ENCODE measurements at places on chromosomes 5 and 9.

GRCh38 chr9:126939821-126940221 lies 25.2 kb downstream of the RALGPS1 start:
- DNase-seq = no peak

DNA sequence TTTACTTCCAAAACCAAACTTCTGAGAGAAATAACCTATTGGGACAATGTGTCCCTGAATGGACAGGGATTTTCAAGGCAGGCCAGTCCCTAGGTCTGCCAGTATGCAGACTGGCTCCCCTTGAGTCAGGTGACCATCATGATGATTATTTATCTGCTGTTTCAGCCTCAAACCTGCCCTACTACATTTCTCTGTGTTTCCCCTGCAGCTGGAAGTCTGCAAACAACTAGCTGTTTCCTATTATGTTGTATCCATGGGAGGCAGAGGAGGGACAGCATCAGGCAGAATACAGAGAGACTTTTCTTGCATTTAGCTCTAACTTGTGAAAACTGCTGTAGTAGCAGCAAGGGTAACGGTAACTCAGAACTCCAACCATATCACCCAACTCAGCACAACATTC lies 36.2 kb upstream of the IFNK start:
- no peak for DNase-seq

DNA sequence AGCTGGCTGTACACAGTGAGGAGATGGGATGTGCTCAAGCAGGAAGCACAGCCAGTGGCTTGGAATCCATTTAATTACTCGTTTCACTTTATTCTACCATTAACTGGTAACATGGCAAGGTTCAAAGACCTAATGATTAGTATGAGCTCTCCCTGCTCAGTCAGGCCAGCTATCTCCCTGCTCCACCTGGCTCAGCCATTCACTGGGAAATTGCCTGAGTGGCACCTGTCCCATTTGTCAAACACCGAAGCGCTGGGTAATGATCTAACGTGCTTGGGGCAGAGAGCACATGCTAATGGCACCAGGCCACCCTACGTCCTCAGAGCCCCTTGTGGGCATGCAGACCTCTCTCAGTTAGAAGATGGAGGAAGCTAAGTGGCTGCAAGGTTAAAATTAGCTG lies 162.2 kb downstream of the TTLL11 start:
- no peak for DNase-seq

GRCh38 chr5:155088811-155089210 lies 75.3 kb downstream of the KIF4B start:
- no peak for DNase-seq

- no peak for DNase-seq
These were observed 24.8 kb upstream of the TERT start for GRCh38 chr5:1319436-1320256.

GRCh38 chr9:105280691-105281090 lies 36.2 kb downstream of the SLC44A1 start:
- DNase-seq = peak; percentile 95

GRCh38 chr5:123012321-123012720 lies 24.2 kb downstream of the PPIC start:
- DNase-seq = no peak

- no peak for DNase-seq
These were observed 34.0 kb downstream of the NDUFAF2 start for GRCh38 chr5:60978968-60979367.

GRCh38 chr9:2320114-2320513 lies 301.5 kb upstream of the VLDLR start:
- DNase-seq = no peak

GRCh38 chr5:44389090-44389822 lies at the start of gene FGF10:
Gene FGF10, minus strand, starts transcription at chr5:44389420. Its CDS starts 738 bp downstream, at chr5:44388682.
- no peak for DNase-seq

GRCh38 chr5:144566747-144567420 lies 396.2 kb downstream of the KCTD16 start:
- no peak for DNase-seq

GRCh38 chr5:73902327-73903051 lies 276.5 kb downstream of the ARHGEF28 start:
- DNase-seq = no peak

DNA sequence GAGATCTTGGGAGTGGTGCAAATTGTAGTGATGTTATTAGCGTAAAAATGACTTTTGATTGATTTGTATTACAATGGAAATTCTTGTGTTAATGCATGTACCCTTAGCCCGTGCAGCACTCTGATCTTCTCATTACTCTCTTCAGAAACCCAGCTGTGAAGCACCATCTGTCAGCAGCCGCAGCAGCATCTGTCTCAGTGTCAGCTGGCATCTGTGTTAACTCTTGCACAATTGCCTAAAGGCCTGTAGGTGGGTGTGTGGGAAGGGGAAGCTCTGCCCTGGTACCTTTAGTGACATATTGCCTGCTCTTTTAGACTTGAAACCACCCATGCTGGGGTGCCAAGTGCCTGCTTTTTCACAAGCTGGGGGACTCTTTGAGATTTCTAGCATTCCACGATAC lies 101.3 kb downstream of the FBXL7 start:
- DNase-seq = no peak

DNA sequence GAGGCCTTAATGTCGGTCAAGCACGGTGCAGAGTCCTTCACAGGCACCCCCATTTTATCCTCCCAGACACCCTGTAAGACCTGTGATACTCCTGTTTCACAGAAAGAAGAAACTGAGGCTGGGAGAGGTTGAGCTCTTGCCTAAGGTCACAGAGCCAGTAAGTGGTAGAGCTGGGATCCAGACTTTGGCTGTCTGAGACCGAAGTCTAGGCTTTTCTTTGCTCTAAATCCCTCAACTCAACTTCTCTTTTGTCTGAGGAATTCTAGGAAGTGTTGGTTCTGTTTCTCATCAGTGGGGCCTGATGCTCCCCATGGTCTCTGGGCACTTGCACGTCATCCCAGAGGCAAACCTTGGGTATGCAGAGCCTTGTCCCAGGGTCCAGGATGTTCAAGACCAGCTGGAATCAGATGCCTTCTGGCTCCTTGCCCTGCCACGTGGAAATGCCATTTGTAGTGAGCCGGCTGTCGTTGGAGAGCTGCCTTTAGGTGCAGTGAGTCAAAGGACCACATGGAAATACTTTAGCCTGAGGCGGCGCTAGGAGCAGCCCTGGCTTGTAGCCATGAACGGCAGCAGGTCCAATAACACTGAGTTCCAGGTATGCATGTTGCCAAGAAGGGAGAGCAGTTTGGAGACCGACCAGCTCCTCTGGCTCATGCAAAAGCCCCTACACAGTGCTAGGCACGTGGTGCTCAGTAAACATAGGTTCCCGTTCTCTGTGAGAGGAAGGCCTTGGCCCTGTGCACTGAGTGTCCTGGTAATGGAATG lies 9.2 kb downstream of the DCANP1 start:
- no peak for DNase-seq

DNA sequence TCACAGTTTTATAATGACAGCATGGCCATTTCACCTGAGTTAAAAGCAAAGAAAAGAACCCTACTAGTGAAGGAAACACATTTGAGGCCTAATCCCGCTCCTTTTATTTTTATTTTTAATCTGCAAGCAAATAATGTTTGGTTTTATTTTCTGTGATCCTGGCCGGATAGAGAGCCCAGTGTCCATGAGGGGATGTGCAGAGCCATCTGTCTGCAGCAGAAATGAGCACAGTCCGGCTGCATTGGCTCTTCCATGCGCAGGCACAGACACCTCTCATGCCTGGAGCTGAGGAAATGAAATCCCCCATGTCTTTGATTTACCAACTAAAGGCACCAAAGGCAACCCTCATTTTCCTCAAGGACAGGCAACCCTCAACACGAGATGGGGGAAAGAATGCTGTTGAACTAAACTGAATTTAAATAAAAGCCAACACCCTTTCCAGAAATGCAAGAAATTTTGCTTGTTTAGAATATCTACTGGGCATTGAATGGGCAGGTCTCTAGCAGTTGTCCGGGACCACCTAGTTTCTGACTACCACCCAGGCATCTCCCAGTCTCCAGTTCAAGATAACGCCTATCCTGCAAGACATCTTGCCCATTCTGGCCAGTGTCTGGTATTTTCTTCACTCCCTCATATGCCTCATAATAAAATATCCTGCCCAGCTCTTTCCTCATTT lies 47.9 kb upstream of the SEMA6A start:
- no peak for DNase-seq

GRCh38 chr5:79464695-79465332 lies 49.1 kb downstream of the HOMER1 start:
- no peak for DNase-seq
